ENCODE measurements at places on chromosomes 3 and 15.

DNA sequence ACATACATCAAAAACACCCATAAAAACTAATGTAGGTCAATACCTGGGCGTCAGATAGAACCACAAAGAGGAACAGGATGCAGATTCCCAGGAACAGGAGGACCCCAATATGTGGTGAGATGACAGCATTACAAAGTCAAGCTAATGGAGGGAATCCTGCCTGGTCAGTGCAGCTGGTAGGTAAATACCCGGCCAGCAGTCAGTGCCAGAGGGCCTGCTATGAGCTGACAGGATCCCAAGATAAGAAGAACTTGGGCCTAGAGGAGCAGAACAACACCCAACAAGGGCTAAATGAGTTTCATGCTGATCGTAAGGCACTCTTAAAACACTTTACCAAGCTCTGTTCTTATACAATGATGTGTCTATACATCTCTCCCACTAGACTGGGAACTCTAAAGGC, 61.2 kb upstream of the KCNMB2 start:
- H3K27me3 ChIP-seq: no peaks in the 10 kb centered on the region
- H3K27ac ChIP-seq: no peak overlapping the region
- H3K36me3 ChIP-seq: no peaks in the 10 kb centered on the region
- DNase-seq: no peak
- peaks cover 8% of the 10 kb centered on the region for H3K4me1 ChIP-seq

- peaks cover 16% of the 10 kb centered on the region for H3K4me1 ChIP-seq
- no peak for DNase-seq
- no peak overlapping the region for H3K27ac ChIP-seq
- H3K27me3 ChIP-seq: no peaks in the 10 kb centered on the region
- H3K4me3 ChIP-seq: no peak overlapping the region
These were observed 918 bp downstream of the PRSS50 start for GRCh38 chr3:46716461-46717441.

GRCh38 chr3:115512565-115513415, 110.5 kb upstream of the GAP43 start:
- H3K36me3 ChIP-seq: no peaks in the 10 kb centered on the region
- DNase-seq: no peak
- H3K4me1 ChIP-seq: no peaks in the 10 kb centered on the region
- H3K27me3 ChIP-seq: no peaks in the 10 kb centered on the region
- H3K4me3 ChIP-seq: 0 out of 2 replicates have a peak overlapping the region, but pooled peaks have one; percentile 14
- no peak overlapping the region for H3K27ac ChIP-seq

- DNase-seq: no peak
- H3K27me3 ChIP-seq: no peaks in the 10 kb centered on the region
- H3K27ac ChIP-seq: no peak overlapping the region
These were observed 48.8 kb upstream of the PTX3 start for GRCh38 chr3:157387708-157388435.

- no peak for DNase-seq
- H3K27ac ChIP-seq: no peak overlapping the region
- no peak overlapping the region for H3K4me3 ChIP-seq
- H3K27me3 ChIP-seq: no peaks in the 10 kb centered on the region
These were observed 18.5 kb downstream of the LARP6 start for GRCh38 chr15:70835415-70835814.

GRCh38 chr15:70757627-70758026, 5.7 kb downstream of the UACA start:
- H3K4me3 ChIP-seq: no peak overlapping the region
- DNase-seq: no peak
- H3K27ac ChIP-seq: no peak overlapping the region
- H3K36me3 ChIP-seq: no peaks in the 10 kb centered on the region

DNA sequence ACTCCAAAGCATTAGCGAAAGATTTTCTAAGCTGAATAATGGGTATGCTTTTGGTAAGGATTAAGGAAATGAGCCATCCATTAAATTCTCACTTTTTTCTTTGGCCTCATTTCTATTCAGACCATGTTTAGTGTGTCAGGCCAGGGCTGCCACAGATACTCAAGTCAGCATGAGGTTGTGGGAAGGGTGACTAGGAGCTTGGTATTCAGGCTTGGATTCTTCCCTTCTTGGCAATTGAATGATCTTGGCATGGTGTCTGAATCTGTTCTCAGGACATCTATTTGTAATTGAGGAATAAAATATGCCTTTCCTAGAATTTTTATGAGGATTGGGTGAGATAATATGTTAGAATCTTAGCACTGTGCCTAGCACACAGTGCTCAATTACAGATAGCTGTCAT, 11.2 kb downstream of the CCNB2 start:
- H3K4me3 ChIP-seq: no peak overlapping the region
- no peaks in the 10 kb centered on the region for H3K4me1 ChIP-seq
- no peak for DNase-seq
- peaks cover 20% of the 10 kb centered on the region for H3K36me3 ChIP-seq
- H3K27me3 ChIP-seq: no peaks in the 10 kb centered on the region

- no peaks in the 10 kb centered on the region for H3K4me1 ChIP-seq
- H3K27ac ChIP-seq: no peak overlapping the region
- H3K36me3 ChIP-seq: no peaks in the 10 kb centered on the region
- no peak overlapping the region for H3K4me3 ChIP-seq
- no peak for DNase-seq
These were observed 25.3 kb downstream of the SLC41A3 start for GRCh38 chr3:126058666-126059065.

- no peak for DNase-seq
- no peak overlapping the region for H3K27ac ChIP-seq
- no peak overlapping the region for H3K4me3 ChIP-seq
- peaks cover 23% of the 10 kb centered on the region for H3K4me1 ChIP-seq
These were observed 7.9 kb downstream of the MESP2 start for GRCh38 chr15:89783861-89784685.

Data from GM12878 (cell line).